CD4-positive, alpha-beta T cell treated with Interleukin-17A for 1 hour (primary cell): ENCODE measurements at places on chromosomes 5 and 9.
A peak's percentile ranks its signal among the peaks of the same experiment; 100 is the strongest.

GRCh38 chr9:125989090-125989501, 241.9 kb downstream of the PBX3 start:
- DNase-seq, result no peak

GRCh38 chr9:26369093-26369492, 523.5 kb downstream of the CAAP1 start:
- DNase-seq, result no peak

GRCh38 chr9:130235558-130236435, 29.8 kb upstream of the HMCN2 start:
- DNase-seq, result peak; percentile 68

- no peak for DNase-seq
Observed at GRCh38 chr9:114409103-114409780, 21.5 kb upstream of the AKNA start.

DNA sequence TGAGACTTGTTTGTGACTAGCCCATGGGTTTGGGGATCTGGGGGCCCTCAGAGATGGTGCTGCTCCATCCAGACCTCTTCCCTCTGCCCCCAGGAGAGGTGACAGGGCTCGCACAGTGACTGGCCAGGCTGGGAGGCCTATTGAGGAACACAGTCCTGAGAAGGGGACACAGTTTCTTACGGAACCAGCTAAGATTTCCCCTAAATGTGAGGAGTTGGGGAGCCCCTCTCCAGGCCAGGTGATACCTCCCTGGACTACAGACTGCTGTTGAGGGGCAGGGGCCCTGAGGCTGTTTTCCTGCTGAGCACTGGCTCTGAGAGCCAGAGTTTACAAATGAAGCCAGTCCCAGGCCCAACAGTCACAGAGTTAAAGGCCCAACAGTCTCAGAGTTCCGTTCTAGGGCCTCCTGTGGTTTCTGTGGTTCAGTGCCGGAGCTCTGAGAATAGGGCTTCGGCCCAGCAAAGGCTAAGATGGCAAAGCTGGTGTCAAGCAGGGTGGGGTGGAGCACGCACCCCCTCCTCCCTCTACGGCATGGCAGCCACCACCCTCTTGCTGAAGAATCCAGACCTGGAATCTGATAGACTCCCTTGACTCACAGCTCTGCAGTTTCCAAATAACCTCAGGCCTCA, 1.1 kb upstream of the SEMA4D start:
- DNase-seq, result peak; percentile 75

DNA sequence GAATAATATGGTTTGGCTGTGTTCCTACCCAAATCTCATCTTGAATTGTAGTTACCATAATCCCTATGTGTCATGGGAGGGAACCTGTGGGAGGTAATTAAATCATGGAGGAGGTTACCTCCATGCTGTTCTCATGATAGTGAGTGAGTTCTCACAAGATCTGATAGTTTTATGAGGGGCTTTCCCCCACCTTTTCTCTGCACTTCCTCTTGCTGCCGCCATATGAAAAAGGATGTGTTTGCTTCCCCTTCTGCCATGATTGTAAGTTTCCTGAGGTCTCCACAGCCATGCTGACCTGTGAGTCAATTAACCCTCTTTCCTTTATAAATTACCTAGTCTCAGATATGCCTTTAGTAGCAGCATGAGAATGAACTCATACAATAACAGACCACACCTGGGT, 63.7 kb upstream of the PRR16 start:
- DNase-seq, result no peak

DNA sequence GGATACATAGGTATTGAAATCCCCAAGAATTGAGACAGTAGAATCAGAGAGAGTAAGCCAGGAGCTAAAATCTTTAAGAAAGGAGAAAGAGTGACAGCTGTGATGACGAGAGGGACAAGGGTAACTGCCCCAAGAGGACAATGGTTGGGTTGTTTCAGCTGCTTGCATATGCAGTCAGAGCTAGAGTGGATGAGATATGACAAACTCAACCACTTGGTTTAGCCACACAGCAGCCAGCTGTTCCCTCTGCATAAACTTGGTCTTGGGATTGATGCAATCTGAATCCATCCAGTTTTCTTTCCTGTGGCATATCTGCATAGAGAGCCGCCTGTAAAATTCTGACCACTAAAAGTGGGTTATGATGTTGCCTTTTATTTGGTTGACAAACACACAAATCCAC, 100.7 kb downstream of the ZNF622 start:
- no peak for DNase-seq

GRCh38 chr5:133149345-133149744, 97.5 kb downstream of the HSPA4 start:
- DNase-seq, result no peak

DNA sequence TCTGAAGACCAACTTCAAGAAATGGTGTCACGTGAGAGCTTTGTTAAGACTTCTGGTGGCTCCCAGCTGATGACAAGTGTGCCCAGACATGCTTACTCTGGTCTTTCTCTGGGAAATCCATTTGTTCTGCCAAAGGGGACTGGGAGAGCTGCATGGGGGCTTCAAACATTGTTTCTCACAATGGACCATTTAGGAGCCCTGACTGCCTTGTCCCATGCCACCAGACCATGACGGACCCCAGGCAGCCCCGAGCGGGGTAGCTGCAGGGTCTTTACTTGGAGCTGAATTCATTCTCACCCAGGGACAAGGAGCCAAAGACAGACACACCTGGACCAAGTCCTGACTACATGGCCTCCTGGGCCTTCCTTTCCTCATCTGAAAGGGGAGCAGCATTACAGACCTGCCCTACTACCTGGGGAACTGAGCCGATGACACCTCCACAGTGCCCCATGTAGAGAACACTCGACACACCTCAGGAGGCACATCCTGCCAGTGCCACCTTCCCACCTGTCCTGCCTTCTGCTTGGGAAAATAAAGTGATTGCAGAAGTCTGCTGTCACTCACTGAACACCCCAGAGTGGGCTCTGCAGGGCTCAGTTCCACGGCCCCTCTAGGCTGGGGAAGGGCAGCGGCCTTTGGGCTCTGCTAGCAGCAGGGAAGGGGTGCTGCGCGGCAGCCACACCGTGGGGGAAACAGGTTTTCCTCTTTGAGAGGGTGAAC, 169.0 kb downstream of the DAB2IP start:
- no peak for DNase-seq

- DNase-seq, result peak; percentile 68
Observed at GRCh38 chr5:108260117-108260857, 121.6 kb downstream of the FBXL17 start.

DNA sequence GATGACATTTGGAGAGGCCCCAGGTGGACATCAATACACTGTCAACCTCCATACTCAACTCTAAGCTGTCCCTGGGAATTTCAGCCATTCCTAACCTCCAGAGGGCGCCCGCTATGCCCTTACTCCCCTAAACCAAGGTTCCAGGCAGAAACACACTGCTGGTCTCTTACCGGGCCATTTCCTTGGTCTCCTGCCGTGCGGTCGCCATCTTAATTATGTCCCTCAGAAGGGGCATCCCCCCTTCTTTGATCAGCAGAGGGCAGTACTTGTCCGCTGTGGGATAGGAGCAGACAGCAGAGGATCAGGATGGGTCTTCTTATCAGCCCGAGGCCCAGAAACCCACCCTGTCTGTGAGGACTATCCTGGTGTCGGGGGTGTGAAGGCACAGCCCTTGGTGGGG, 9.3 kb upstream of the ZDHHC12 start:
- no peak for DNase-seq
